Anterior cingulate cortex (tissue), 58 donors: ENCODE measurements at places on chromosomes 5 and 9.

DNA sequence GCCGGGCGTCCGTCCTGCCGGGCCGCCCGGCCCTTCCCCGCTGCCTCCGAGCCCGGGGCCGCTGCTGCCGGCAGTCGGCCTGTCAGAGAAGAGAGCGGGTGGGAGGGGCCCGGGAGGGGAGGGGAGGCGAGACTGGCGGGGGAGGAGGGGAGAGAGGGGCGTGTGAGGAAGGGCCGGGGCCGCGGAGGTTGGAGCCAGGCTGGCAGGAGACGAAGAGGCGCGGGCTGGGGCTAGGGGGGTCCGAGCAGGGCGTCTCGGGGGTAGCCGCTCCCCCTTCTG is 570 bp downstream of the CREBRF start:
- DNase-seq = no peak

DNA sequence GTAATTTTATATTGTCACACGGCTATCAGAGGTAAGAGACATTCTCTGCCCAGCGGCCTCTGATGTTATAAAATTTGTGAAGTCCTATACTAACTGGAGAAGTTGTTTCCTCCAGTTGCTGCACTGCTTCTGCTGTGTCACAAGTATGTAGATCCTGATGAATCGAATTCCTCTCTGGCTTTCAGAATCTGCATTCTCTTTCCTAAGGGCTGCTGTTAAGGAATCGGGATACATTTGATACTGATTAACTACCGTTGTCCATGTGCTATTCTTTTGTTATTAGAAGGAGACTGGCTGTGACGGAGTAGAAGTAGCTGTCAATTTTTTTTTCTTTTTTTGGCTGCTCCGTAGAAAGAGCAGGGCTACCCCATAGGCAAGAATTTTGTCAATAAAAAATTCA is 81.7 kb upstream of the LRRC70 start:
- DNase-seq = no peak

- DNase-seq = no peak
Observed at GRCh38 chr5:178605788-178606187, 15.6 kb upstream of the COL23A1 start.

DNA sequence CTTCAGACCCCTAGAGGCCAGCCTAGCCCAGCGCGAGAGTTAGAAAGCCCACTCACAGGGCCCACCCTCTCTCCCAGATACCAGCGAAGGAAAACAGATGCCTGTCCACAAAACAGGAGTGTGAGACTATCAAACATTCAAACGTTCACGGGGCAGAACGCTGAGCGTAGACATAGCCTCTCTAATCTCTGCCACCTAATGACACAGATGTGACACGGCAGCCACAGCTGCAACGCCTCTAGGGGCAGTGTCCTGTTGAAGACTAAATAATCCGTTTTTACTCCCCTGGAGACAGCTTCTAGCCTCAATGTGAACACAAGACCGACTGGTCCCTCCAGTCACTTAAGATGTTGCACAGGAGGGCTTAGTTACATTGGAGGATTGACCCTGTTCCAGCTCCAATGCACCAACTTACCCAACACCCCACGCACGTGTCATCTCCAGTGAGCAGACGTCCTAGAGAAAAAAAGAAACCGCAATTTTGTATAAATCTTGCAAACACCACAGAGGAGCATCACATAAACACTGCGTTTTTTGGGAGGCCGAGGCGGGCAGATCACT is 14.3 kb downstream of the DIPK1B start:
- DNase-seq = no peak

- DNase-seq = no peak
Observed at GRCh38 chr9:16825971-16826625, 44.4 kb downstream of the BNC2 start.

- DNase-seq = no peak
Observed at GRCh38 chr5:9864791-9865190, 234.6 kb upstream of the TAS2R1 start.

- DNase-seq = no peak
Observed at GRCh38 chr5:168881427-168882149, 302.4 kb upstream of the PANK3 start.
